ENCODE measurements at places on chromosomes 16 and 17. TPM values are rescaled to one million over a fixed set of nuclear protein-coding genes. Genes with fewer than 3 reads are reported as not detected.

GRCh38 chr17:1493291-1493980, 950 bp upstream of the MYO1C start:
- no peak for DNase-seq

DNA sequence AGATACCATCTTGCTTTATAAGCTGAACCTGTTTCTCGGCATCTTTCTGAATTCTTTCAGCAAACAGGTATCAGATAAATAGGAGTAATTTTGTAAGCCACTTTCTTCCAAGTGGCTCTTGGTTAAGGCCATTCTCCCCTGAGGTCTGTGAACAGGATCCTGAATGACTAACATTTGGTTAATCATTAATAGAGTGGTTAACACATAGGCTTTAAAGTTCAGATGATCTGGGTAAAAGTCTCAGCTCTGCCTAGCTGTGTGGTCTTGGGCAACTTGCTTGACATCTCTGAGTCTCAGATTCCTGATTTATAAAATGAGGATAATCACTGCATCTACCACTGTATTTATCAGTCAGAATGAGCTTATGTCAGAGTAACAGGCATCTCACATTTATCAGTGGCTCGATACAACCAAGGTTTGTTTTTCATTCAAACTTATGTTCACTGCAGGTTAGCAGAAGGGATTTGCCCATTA, 44.4 kb upstream of the ANKFN1 start:
- no peak for DNase-seq

DNA sequence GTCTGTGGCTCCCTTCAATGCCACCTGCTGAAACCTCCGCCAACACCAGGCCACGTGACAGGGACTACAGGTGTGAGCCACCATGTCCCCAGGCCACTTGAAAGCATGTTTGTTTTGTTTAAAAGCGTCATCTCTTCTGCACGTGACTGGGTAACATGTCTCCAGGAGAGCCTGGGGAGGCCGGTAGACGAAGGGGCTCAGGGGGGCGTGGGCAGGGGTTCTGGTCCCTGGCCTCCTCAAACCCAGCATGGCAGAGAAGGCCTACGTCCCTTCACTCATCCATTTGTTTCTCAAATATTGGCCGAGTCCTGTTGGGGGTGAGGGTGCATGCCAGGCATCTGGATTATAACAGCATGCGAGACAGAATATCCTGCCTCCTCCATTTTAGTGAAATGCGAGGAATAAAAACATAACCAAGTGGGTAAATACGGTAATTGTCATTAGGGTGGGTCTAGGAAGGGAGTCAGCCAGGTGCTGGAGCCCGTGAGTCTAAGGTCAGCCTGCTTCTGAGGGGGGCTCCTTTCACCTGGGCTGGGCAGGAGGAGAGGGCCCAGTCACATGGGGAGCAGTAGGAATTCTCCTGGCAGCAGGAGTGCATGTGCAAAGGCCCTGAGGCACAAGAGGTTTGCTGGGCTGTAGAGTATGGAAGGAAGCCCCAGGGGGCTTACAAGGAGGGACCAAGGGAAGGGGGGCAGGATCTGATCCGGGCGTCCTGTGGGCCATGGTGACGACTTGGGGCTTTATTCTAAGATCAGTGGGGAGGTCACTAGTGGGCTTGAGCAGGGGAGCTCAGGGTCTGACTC, 26.8 kb upstream of the CIBAR2 start:
- DNase-seq = no peak

GRCh38 chr17:42463976-42464400, 5.3 kb downstream of the ATP6V0A1 start:
- no peak for DNase-seq

GRCh38 chr17:76585649-76586593, at the start of gene ST6GALNAC2:
TSS of gene ST6GALNAC2 (minus strand) at chr17:76585860. CDS start at chr17:76585808, 52 bp downstream.
- peak; percentile 88 for DNase-seq

GRCh38 chr17:61475726-61476125, 23.5 kb downstream of the TBX4 start:
- peak; percentile 24 for DNase-seq

GRCh38 chr17:74682028-74682427, 30.7 kb downstream of the CD300LF start:
- DNase-seq = no peak

Gene TP53TG3
- not detected for total RNA-seq

Gene C1QL1
- 1.4 TPM for total RNA-seq

DNA sequence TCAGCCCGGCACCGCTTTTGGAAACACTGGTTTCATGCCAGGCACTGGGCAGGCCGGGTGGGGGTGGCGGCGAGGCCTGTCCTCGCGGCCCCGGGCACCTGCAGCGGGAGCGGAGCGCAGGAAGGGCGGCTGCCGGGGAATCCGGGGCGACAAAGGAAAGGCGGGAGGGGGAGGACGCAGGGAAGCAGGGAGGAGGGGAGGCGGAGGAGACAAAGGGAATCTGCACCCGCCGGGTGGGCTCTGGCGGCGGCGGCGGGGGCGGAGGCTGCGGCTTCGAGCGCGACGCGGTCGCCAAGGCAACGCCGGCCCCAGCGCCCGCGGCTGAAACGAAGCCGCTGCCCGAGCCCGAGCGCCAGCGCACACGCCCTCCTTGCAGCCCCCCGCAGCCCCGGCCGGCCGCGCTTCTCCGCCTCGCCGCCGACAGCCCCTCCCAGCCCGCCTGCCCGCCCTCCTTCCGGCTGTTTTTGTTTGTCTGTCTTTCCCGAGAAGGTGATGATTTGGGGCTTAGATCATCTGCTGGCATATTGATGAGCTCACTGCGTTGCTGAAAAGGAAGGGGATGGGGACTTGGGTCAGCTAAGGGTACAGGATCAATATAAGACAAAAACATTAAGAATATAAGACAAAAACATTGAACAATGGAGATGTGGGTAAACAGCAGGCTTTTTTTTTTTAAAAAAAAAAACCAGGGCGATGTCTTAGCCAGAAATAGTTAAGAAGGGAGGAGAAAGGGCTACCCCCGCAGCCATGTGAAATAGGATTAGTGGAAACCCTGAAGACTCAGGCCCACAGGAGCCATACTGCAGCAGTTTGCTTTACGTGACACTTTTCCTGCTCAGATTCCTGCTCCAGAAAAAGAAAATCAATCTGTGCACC, 32.7 kb downstream of the CDK5R1 start:
- DNase-seq = peak; percentile 97

DNA sequence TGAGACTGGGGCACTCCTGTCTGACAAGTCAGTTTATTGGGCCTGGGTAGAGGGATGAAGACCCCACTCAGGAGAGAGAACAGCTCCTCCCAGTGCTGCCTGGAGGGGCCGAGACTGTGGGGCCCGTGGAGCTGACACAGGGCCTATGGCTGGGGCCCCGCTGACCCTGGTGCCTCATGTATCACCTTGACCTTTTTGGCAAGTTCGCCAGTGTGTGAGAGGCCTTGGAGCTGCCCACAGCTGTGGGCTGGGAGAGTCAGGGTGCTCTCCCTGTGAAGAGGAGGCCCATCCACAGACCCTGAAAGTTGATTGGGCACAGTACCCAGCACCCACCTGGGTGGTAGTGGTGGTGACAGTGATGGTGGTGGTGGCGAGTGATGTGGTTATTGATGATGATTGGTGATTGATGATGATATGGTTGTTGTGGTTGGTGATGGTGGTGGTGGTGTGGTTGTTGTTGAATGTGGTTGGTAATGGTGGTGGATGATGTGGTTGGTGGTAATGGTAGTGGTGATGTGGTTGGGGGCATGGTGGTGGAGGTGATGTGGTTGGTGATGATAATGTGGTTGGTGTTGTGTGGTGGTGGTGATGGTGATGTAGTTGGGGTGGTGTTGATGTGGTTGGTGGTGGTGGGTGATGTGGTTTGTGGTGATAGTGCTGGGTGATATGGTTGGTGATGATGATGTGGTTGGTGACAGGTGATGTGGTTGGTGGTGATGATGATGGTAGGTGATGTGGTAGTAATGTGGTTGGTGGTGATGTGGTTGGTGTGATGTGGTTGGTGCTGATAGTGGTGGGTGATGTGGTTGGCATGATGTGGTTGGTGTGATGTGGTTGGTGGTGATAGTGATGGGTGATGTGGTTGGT, 29.1 kb downstream of the BAHCC1 start:
- no peak for DNase-seq
